ENCODE measurements at places on chromosomes 7 and 10.
A peak's percentile ranks its signal among the peaks of the same experiment; 100 is the strongest.

DNA sequence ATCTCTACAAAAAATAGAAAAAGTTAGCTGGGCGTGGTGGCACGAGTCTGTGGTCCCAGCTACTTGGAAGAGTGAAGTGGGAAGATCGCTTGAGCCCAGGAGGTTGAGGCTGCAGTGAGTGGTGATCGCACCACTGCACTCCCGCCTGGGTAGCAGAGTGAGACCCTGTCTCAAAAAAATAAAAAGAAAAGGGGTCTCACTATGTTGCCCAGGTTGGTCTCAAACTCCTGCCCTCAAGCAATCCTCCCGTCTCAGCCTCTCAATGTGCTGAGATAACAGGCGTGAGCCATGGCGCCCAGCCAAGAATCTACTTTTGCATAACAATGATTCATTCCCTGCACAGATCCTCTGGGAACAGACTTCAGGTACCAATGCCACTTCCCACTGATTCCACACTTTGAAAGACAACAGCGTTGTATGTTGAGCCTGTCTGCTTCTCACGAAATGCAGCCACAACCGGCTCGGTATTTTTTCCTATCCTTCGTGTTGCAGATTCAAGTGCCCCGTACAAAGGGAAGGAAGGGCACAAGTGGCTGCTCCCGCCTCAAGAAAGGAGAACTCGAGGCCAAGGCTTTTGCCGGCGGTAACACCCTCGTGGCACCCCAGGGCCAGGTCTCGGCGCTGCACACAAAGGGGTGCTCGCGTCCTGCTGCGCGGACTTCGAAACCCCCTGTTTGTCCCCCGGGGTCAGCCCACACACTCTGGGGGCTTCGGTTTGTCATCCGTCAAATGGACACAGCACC, 745 bp downstream of the DAGLB start:
- peak; percentile 63 for DNase-seq

- DNase-seq = no peak
Measured at GRCh38 chr7:110534241-110534931, 556.5 kb upstream of the LRRN3 start.

DNA sequence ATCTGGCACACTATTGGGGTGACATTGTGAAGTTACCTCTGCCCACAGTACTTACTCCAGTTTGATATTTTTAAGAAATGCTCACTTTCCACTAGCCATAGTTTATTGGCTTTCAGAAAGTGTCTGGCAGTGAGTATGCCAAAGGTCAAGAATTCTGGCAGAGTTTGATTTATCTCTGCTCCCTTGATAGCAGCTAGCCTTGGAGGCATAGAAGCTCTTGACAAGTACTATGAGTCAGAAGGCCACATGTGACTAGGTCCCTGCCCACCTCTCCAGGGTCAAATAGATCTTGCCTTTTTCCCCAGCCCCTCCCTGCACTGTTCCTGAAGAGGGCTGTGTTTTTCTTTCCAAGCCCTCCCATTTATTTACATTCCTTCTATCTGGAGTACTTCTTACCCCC, 202.2 kb downstream of the AUTS2 start:
- no peak for DNase-seq

DNA sequence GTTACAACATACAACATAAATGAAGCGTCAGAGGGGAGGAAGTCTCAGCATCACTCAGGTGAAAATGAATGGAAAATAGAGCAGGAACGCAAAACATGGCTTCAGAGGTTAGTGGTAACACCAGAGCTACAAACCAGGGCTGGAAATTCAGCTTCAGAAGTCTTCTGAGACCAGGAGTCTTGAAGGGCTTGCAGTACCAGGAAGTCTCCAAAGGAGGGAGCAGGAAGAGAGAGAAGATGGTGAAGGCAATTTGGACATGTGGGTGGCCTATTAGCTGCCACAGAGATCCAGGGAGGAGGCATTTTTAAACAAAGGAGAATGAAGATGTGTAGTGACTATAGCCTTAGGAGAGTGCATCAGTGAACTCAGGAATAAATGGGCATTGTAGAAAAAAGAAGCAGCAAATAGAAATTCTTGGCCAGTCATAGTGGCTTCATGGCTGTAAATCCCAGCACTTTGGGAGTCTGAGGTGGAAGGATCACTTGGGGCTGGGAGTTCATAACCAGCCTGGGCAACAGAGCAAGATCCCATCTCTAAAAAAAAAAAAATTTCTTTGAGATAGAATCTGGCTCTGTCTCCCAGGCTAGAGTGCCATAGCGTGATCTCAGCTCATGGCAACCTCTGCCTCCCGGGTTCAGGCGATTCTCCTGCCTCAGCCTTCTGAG, 9.3 kb upstream of the TET1 start:
- peak; percentile 84 for DNase-seq

DNA sequence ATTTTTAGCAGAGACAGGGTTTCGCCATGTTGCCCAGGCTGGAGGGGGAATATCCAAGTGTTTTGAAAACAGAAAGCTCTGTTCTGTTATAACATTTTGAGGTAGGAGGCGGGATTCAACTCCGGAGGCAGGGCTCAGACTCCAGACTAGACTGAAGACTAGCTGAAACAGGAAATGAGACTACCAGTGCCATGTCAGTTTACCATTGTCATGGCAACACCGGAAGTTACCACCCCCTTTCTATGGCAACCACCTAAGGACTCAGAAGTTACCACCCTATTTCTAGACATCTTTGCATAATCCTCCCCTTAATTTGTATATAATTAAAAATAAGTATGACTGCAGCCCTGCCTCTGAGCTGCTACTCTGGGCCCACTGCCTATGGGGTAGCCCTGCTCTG, 1069.1 kb upstream of the AUTS2 start:
- no peak for DNase-seq

DNA sequence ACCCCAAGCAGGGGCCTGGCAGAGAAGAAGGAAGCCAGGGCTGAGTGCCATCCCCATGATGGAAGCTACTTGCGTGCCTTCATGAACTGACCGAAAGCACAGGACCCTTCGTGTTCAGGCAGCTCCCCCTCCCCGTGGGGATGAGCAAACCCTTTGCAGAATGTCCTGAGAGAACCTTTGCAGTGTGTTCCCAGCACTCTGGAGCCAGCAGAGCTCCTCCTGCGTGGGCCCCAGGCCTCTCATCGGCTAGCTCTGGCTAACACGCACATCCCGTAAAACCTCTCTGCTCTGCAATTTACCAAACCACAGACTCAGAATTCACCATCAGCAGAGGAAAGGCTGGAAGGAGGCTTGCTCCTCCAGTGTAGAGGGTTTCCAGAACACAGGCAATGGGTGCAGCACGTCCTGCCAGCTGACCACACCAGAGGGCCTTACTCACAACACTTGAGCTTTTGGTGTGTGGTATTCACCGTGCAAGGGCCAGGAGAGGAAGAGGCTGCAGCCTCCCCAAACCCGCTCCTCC, 3.1 kb downstream of the SH3PXD2A start:
- no peak for DNase-seq

- DNase-seq = no peak
Measured at GRCh38 chr10:26516540-26517101, 78.5 kb downstream of the APBB1IP start.

DNA sequence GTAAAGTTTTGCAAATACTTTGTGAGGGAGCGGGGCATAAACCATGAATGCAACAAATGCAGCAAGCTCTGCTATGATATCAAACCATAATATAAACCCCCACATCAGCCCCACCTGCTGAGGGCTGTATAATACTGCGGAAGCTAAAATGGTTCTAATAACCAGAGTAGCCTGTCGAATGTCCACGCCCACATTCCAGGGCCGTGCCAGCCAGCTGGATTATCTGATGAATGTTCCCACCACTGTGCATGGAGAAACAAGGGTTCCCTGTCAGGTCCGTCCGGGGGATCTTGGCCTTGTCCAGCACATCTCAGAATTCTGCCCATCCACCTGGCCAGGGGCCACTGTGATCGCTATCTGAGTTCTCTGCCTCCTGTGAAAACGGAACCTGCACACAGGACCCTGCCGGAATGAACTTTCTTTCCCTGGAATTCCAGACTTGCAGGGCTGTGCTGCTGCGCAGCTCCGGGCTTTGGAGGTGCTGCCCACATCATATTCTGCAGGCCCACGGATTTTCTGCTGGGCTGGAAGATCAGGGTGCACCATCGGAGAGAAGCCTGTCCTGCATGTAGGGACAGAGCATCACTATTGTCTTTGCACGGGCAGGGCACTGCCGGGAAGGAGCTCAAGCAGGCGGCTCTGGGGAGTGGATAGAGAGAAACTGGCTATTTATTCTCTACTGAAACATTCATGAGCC, 77.0 kb upstream of the GNA12 start:
- no peak for DNase-seq

GRCh38 chr10:113213035-113213434, 263.0 kb downstream of the TCF7L2 start:
- no peak for DNase-seq

DNA sequence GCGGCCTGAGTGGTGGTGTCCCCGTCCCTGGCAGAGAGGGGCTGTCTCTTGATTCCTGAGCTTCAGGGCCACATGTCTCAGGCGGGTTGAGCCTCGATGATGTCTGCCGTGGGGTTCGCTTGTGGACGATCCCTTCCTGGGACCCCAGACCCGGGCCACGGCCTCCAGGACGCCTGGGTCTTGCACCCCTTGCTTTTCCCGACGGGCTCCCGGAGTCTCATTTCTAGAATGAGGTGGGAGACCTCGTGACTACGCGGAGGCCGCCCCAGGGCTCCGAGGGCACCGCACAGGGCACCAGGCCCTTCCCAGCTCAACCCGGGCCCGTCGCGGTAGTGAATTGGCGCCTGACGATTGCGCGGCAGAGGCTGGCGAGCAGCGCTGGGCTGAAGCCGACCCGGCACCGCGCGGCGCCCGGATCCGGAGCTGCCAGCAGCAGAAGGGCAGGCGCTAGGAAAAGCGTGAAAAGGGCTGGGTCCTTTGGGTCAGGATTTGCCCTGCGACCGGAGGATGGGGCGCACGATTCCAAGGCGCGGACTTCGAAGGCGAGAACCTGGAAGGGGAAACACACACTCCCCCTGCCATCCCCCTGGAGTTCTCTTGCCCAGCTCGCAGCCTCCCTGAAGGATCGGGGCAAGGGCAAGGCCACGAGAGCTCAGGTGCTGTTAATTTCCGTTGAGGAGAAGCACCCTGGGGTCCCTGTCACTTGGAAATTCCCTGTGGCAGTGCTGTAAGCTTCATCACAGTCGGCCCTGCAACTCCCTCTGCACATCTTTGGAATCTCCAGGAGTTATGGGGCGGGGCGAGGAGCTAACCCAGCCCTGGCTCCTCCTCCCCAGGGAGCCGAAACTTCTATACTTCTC, 15.5 kb downstream of the TLX1 start:
- DNase-seq = no peak

DNA sequence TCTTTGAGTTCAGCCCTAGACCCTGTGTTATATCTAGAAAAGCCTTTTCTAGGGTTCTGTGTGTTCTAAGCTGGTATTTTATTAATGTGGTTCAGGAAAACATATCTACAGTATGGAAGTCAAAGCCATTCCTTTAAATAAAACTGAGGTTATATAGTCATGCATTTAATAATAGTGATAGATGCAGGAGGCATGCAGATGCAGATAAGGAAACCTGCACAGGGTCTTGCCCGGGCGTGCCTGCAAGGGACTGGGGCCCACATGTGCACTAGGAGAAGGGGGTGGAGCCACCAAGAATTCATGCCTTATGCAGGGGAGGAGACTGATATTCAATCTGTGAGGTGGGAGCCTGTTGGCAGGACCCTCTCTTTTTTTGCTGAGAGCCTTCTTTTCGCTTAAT, 171.5 kb downstream of the PRPF18 start:
- no peak for DNase-seq

GRCh38 chr7:73828107-73828803, 2.5 kb upstream of the CLDN4 start:
- no peak for DNase-seq

DNA sequence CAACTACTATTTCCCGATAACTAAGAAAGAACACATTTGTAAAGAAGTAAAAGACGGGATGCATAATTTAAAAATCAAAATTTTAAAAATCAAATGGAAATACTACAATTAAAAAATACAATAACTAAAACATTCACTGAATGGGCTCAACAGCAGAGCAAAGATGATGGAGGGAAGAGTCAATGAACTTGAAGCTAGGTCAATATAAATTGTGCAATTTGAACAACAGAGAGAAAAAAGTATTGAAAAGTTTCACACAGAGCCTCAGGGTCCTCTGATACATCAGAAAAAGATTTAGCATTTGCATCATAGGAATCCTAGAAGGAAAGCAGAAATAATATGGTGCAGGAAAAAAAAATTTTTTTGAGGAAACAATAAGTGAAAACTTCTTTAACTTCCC, 581.0 kb downstream of the KCNMA1 start:
- no peak for DNase-seq

DNA sequence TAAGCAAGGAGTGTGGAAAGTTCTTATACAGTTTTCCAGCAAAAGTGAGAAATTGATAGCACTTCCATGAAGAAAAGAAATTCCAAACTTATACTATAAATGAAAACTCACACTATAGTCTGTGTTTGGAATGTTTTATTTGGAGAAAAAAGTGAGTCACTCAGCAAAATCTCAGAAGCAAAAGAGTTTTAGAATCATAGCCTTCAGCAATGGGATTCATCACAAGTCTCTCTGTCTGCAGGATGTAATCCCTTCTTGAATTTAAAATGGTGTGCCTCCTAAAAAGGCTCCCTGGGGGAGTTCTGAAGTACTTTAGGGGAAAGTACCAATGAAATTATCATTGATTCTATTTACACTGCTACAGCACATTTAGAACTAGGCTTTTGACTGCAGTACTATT, 756.4 kb downstream of the XPNPEP1 start:
- DNase-seq = no peak

- no peak for DNase-seq
Measured at GRCh38 chr7:12002428-12002827, 170.4 kb upstream of the THSD7A start.

GRCh38 chr10:110481919-110482318, 15.8 kb upstream of the DUSP5 start:
- no peak for DNase-seq
